NCI-H510A (cell line): ENCODE measurements at places on chromosomes 11 and 22.

DNA sequence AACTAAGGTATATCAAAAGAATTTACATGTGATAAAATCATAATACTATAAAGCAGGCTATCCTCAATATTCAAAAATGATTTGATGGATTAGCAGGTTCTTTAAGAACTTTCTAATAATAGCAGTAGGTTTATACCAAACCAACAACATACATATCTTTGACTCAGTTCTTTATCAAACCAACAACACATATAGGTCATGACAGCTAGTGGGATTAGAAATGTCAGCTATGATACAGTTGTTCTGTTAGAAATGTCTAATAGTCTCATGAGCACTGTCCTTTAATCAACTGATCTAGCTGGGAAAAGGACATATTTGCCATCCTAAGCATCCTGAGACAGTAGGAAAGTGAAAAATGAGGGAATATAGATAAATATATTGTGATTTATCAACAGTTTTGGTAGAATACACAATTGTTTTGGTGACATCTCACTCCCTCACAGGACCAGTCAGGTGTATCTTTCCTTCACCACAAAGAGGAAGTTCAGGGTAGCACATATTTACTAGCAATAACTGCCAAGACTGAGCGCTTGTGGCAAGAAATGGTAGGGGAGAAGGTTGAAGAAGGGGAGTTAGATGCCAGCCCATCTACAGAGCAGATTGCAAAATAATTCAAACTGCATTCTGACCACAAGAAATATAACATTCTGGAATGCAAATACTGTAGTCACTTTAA, 90.8 kb upstream of the APOA1 start:
- no peak for DNase-seq

DNA sequence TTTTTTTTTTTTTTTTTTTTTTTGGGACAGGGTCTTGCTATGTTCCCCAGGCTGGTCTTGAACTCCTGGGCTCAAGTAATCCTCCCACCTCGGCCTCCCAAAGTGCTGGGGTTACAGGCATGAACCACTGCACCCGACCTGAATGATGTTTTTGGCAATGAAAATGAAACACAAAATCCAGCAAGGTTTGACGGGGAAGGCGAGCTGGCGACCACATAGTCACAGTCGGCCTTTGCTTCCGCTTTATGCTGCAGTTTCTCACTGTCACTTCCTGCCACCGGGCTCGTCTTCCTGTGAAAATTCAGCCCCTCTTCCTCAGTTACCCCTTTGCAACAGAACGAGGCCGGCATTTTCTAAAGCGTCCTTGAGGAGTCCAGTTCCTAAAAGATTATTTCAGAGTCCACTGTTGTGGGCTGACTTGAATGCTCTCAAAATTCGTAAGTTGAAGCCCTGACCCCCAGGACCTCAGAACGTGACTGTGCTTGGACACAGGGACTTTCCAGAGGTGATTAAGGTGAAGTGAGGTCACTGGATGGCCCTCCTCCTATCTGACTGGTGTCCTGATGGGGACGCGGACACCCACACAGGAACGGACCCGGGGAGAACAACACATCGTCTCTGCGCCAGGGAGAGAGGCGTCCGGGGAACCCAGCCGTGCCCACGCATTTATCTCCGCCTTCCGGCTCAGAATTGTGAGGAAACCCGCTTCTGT, 2.9 kb upstream of the BID start:
- DNase-seq, result no peak

GRCh38 chr11:118662401-118663271, 16.8 kb downstream of the TREH start:
- DNase-seq, result no peak

- DNase-seq, result no peak
These were observed 21.7 kb downstream of the KCNJ1 start for GRCh38 chr11:128845334-128845780.

- DNase-seq, result no peak
These were observed 67.3 kb downstream of the BID start for GRCh38 chr22:17706947-17707346.

DNA sequence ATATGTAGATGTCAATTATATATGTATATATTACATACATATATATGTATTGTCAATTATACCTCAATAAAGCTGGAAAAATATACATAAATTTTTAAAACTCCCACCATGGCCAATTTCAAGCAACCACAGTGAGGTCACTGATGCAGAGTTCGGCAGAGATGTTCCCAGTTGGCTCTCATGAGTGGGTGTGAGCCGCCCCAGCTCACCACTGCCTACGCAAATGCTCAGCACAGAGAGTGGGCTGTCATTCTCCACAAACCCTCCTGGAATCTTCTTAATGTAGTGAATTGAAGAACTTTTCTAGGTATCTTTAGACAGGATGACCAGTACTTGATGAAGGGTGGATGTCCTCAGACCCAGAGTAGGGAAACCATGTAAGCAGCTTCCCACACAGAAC, 96.6 kb upstream of the TMEM45B start:
- DNase-seq, result no peak

- no peak for DNase-seq
These were observed 25.1 kb downstream of the OR10A6 start for GRCh38 chr11:7905961-7906429.

- DNase-seq, result no peak
These were observed 9.3 kb downstream of the OSBPL5 start for GRCh38 chr11:3155691-3156258.

- no peak for DNase-seq
These were observed 83.6 kb upstream of the PRR5 start for GRCh38 chr22:44618400-44618799.

DNA sequence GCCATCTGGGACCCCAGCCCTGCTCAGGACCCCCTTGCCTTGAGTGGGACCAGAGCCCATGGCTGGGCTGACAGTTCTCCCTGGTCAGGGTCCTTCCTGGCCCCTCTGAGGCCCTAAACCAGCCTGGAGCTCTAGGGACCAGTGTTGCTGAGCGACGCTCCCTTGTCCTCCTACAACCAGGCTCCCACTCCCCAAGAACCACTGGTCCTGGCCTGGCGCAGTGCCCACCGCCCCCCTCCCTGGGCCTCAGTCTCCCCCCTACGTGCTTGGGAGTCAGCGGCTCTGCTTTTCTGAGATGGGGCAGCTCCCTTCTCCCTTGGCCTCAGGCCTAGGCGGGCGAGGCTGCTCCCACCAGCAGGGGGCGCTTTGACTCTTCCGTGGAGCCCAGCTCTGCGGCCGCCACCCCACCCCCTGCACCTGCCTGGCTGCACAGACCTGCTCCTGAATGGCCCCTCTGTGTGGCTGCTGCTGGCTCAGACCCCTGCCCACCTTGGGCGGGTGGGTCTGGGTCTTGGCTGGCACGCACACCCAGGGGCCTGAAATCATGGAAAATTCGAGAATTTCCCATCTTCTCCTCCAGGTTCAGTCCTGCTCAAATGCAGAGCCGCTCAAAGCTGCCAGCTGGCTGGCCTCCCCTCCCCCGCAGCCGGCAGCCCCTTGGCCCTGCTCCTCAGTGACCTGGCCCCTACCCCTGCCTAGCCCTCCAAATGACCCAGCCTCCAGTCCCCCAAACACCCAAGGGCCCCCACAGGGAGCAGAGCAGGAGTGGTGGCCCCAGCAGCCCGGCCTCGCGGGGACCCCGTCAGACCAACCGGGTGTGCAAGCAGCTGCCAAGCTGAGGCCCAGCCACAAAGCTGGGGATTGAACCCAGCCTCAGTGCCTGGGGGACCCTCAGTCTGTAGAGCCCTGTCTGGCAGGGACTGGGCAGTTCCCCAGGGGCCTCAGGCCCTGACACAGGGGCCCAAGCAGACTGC, 9.1 kb downstream of the PRR33 start:
- no peak for DNase-seq

GRCh38 chr22:49216579-49216978, 611.1 kb downstream of the BRD1 start:
- no peak for DNase-seq

- no peak for DNase-seq
These were observed 5.1 kb downstream of the SNU13 start for GRCh38 chr22:41683616-41684015.

DNA sequence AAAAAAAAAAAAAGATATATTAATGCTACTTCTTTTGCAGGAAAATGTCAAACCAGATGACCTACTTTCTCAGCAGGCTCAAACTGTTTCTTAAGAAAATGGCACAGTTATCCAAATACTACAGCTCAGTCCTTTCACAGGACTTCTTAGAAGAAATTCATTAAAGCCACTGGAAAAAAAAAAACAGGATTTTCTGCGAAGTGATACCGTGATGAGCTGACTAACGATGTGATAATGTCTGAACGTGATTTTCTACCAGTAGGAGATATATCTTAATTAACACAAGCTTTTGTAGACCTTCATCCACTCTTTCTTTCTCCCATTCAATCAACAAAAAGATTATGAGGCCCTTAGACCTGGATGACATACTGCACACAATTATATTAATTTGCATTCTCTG, 132.4 kb downstream of the NOX4 start:
- no peak for DNase-seq

GRCh38 chr22:39221999-39222686, 22.6 kb downstream of the PDGFB start:
- no peak for DNase-seq

DNA sequence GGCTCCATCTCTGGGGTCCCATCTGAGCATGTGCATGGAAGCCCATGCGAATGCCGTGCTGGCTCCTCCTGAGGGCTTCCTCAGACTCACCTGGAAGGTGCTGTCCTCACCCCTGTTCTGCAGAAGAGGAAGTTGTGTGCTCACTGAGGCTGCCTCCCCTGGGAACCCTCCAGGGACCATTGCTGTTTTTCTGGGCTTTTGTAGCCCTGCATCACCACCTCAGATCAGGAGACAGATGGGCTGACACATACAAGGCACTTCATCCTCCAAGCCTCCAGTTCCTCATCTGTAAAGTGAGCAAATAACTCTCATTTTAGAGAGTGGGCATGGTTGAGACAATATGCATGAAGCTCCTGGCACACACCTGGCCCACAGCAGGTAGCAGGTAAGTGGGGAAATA, 12.1 kb upstream of the LRRC32 start:
- DNase-seq, result no peak

- no peak for DNase-seq
These were observed 670 bp downstream of the NEFH start for GRCh38 chr22:29480512-29481264.
